ENCODE measurements at places on chromosomes 1 and 21. TPM values are rescaled to one million over a fixed set of nuclear protein-coding genes. Genes with fewer than 3 reads are reported as not detected.

DNA sequence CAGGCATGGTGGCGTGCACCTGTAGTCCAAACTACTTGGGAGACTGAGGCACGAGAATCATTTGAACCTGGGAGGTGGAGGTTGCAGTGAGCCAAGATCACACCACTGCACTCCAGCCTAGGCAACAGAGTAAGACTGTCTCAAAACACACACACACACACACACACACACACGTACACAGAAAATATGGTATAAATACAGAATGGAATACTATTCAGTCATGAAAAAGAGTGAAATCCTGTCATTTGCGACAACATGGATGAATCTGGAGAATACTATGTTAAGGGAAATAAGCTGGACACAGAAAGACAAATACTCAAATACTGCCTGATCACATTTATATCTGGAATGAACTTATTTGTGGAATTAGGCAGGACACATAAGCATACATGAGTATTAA lies 18.4 kb downstream of the FOXD2 start:
- no peaks in the 10 kb centered on the region for H3K36me3 ChIP-seq
- H3K4me1 ChIP-seq, result no peaks in the 10 kb centered on the region
- peaks cover 60% of the 10 kb centered on the region for H3K27me3 ChIP-seq
- DNase-seq, result no peak
- no peak overlapping the region for H3K27ac ChIP-seq

GRCh38 chr1:163771637-163772036 lies 449.9 kb downstream of the NUF2 start:
- H3K4me3 ChIP-seq, result no peak overlapping the region
- DNase-seq, result no peak
- H3K36me3 ChIP-seq, result no peaks in the 10 kb centered on the region
- no peaks in the 10 kb centered on the region for H3K27me3 ChIP-seq

DNA sequence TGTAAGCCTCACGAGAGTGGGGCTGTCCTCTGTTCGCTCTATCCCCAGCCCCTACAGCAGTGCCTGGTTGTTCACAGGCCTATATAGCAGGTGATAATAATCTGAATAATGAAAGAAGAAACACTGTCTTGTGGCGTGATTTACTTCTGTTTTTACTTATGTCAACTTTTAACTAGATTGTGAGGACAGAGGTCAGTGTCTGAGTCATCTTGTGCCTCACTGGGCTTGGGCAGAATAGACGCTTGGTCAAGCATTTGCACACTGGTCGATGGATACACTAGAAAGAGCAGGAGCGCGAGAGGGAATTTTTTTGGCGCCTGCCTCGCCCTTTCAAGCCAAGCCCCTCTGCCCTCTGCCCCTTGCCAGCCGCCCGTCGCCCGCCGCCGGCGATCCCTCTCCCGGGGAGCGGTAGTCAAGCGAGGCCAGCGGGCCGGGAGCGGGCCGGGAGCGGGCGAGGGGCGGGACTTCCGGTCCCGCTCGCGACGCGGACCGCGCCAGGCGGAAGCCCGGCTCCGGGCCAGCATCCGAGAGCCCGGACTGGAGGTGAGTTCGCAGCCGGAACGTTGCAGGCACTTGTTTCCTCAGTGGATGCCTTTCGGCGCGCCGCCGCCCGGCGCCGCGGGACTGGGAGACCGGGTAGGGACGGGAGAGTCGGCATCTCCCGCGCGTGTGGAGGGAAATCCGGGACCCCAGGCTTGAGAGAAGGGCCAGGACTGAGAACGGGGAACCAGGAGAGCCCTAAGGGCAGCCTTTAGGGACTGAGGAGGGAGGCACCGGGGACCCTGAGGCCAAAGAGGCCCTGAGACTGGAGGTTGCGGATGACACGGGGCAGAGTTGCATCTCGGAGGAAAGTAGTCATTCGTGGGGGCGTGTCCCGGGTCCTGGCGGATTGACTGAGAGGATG lies at the start of gene DISP1:
Gene DISP1 (plus strand): TSS at position 504 of the 904 bp plus-strand sequence. CDS start 127,785 bp downstream, outside the sequence.
- H3K36me3 ChIP-seq, result peaks cover 19% of the 10 kb centered on the region
- peaks cover 25% of the 10 kb centered on the region for H3K4me1 ChIP-seq

GRCh38 chr21:42515708-42516502 lies 2.3 kb downstream of the SLC37A1 start:
- no peaks in the 10 kb centered on the region for H3K27me3 ChIP-seq
- DNase-seq, result peak; percentile 65
- no peak overlapping the region for H3K27ac ChIP-seq
- peaks cover 42% of the 10 kb centered on the region for H3K36me3 ChIP-seq
- H3K4me3 ChIP-seq, result peak overlapping the region; percentile 68

The TCHH gene
- not detected for total RNA-seq

The ZNF683 gene
- not detected for total RNA-seq
